GM19239 (cell line): ENCODE measurements at places on chromosomes 3 and 15.

DNA sequence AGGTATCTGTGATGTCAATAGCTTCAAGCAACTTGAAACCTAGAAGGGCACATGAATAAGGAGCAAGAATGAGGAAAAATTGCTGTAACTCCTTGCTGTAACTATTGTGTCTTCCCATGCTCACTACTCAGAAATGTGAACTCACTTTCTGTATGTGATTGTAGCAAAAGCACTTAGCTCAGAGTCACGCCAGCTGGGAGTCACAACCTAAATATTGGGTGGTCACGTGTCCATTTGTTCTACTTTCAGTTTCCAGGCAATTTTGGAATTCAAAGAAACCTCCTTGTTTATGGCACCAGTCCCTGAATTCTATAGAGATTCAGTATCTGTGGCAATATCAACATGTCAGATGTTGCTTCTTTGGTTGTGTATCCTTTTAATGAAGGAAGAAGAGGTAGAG is 241.6 kb upstream of the AZI2 start:
- no peak for DNase-seq

GRCh38 chr15:74616366-74616939 is 817 bp downstream of the CLK3 start:
- no peak for DNase-seq

GRCh38 chr3:71718072-71718471 is 7.1 kb downstream of the EIF4E3 start:
- no peak for DNase-seq

DNA sequence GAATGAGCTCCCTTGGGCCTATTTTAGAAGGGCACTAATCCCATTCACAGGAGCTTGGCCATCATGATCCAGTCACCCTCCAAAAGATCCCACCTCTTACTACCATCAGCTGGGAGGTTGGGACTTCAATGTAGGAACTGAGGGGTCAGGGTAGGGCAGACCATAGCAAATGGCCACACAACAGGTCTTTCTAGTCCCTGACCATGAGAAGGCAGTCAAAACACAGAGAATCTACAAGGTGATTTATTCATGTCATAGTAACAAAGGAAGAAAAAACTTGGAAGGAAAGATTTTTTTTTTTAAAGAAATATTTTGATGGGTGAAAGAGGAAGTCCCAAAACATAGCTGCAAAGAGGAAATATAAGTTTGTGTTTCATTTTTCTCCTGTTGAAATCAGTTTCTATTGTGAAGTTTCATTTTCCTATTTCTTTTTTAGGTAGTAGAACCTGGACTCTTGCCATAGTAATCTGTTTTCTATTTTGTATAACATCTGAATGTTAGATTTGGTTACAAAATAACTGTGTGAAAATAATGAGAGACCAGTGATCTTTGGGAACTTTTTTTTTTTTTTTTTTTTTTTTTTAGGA is 23.5 kb upstream of the TNFSF10 start:
- DNase-seq: no peak

DNA sequence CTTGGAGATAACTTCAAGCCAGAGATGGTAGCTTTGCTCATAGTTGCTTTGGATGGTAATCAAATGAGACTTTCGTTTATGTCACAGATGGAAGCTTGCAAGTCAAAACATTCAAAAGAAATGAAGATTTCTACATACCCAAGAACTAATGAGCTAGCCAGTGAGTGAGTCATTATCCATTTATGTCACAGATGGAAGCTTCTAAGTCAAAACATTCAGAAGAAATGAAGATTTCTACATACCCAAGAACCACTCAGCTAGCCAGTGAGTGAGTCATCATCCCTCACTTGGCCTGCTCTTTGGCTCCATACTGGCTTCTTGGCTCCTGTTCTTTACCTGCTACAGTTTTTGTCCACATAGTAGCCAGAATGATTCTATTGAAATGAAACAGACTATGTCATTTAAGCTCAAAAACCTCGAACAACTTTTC is 559.8 kb upstream of the CBLB start:
- no peak for DNase-seq

DNA sequence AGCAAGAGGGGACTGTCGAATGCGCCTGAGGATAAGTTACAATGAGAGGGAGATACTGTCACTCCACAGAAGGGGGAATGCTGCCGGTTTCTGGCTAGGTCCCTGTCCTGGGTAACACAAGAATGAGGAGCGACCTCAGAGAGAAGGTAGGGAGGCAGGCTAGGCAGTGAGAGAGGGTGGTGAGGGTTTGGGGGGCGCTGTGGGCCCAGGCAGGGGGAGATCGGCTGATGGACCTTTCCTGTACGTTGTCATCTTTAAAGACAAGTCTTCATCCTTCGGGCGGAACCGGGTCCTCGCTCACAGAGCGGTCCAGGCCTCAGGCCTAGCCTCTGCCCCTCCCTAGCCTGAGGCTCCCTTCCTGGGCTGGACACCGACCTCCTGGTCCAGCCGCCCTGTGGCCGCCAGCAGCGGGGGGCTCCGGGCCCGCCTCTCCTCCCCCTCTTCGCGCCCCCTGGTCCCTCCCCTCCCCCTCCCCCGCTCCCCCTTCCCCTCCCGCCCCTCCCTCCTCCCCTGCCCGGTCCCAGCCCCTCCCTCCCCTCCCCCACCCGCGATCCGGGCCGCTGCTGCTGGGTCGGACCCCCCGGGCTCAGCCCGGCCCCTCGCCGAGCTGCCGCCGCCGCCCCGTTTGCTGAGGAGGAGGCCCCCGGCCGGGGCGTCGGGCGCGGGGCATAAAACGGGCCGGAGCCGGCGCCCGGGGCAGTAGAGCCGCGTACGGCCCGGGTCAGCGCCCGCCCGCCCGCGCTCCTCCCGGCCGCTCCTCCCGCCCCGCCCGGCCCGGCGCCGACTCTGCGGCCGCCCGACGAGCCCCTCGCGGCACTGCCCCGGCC is at the start of gene CHRD:
Gene CHRD (plus strand): TSS at position 697 of the 827 bp plus-strand sequence. CDS start 265 bp downstream, outside the sequence.
- no peak for DNase-seq

DNA sequence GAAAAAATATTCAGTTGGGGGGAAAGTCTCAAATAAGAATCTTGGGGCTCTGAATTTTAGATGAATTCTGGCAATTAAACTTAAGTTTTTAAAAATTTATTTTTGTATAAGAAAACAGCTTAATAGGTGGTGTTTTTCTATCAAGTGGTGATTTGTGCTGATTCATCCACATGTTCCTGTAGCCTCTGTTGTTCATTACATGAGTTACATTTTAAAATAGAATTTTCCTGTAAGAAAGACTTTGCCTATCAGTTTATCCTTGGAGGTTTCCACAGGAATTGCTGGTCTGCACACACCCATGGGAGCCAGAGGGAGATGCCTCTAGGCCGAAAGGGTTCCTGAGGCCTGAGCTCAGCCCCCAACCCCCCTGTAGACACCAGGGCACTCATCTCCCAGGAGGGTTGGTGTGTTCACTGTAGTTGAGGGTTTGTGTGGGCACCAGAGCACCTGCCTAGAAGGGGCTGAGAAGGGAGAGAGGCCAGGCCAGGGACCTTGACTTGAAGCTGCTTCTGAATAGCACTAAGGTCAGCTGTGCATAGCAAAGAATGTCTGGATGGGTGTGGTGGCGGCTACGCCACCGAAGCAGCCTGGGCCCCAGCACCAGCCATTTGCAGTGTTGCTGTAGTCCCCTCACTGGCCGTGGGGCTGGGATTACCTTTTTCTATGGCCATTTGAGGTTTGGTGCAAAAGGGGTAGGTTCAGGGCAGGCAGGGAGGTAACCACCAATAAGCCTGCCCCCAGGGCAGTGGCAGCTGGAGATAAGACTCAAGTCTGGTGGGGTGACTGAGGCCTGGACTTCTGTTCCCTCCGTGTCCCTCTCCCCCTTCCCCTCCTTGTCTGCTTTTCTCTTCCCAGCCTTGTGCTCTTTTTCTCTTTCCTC is 11.9 kb downstream of the DNAJA4 start:
- DNase-seq: no peak

DNA sequence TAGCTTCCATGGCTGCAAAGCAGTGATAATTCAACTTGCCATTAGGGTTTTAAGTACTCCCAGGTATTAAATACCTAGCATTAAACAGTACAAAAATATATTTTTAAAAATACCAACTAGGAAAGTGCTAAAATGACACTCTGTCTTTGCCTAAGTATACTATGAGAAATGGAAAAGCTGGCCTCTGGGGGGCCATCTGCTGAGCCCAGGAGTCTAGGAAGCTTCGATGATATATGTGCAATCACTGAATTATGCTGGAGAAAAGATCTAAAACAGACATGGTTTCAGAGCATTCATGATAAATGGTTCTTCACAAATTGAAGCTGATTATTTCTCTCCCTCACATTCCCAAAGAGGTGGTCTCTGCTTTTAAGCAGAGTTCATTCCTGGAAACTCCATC is 191.8 kb downstream of the OPA1 start:
- no peak for DNase-seq
